ENCODE measurements at places on chromosomes 2 and 18.

DNA sequence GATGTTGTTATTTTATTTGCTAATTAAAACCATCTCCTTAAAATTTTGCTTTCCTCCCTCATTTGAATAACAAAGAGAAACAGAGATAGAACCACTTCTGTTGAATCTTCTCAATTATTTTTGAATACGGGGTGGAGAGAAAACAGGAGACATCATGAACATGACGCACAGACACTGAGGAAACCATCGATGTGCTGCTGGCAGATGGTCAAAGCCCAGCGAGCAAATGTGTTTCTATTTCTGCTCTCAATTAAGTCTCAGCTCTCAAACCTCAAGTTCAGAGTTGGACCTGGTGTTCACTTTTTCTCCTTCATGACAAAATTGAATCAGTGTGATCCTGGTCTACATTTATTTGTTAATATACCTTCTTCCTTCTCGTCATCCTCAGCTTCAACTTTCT is 36.1 kb upstream of the TWIST2 start:
- no peak for DNase-seq

- no peak for DNase-seq
Measured at GRCh38 chr2:112666761-112667122, 21.0 kb downstream of the SLC20A1 start.

- no peak for DNase-seq
Measured at GRCh38 chr2:173739006-173739405, 226.2 kb downstream of the SP3 start.

DNA sequence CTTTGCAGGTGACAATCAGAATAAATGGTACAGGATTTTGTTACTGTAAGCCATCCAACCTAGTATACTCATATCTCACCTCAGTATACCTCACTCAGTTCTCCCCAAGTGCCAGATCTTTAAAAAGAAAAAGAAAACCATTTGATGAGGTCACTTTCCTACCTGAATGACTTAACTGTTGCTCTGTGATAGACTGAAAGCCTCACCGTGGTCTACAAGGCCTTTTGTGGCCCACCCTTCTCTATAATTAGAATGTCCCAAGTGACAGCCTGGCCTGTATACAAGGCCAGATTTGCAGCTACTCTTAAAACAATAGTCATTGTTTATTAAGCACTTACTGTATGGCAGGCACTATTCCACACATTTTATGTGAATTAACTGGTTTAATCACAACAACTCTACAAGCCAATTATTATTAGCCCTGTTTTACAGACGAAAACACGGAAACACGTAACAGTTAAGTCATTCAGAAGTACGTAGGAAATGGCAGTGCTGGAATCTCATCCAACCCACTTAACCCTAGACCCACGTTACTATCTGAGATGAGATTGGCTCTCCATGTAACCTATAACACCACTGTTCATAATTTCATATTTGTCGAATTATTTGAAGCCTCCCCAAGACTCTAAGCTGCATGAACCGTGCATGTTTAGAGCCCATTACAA is 28.3 kb downstream of the PKP4 start:
- no peak for DNase-seq

- no peak for DNase-seq
Measured at GRCh38 chr2:224325941-224326340, 76.0 kb downstream of the FAM124B start.

GRCh38 chr2:100207411-100207885 is 65.1 kb upstream of the AFF3 start:
- DNase-seq = no peak

DNA sequence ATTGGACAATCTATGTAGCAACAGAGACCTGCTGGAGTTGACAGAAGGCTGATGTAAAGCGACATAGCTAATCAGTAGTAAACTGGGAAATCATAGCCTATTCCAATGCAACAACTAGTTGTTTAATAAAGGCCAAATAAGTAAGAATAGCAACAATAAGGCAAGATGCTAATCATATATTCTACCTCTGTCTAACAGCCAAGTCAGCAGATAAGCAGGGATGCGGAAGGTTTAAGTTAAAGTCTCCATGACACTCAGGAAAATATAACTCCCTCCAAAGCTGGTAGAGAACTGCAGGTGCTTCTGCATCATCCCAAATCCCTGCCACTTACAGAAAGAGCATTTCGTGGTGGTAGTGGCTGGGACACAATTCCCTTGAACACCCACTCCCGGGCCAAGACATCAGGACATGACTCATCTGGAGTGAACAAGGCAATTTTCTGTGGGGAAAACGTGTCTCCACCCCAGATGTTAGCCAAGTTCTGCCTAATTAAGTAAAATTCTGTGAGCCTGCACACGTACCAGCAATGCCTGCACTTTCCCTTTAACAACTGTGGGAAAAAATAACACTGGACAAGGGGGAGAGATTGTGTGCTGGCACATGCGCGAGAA is 413.6 kb upstream of the ID2 start:
- DNase-seq = no peak

GRCh38 chr2:236503100-236503499 is 66.5 kb upstream of the ACKR3 start:
- DNase-seq = no peak

DNA sequence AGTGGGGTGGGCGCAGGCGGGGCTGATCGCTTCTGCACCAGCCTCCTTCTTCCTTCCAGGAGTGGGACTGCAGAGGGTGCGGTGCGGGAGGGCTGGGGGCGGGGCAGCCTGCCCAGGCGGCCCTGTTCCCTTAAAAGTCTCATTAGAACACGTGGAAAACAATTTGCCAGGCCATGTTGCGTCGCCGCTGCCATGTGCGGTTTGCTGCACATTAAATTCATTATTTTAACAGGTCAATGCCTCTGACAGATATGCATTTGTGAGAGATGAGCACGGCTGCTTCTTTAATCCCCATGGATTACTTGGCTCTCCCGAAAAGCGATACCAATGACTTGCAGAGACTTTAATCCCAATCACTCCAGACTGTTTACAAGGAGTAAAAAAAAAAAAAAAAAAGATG is 139.0 kb downstream of the CELF4 start:
- no peak for DNase-seq

GRCh38 chr2:160652236-160652635 is 158.6 kb upstream of the RBMS1 start:
- DNase-seq = peak; percentile 41

All from stimulated activated CD4-positive, alpha-beta T cell treated with anti-CD3 and anti-CD28 coated beads, Interleukin-15, amount 100 ng/mL, for 48 hours (primary cell).